Foreskin keratinocyte (primary cell): ENCODE measurements at places on chromosomes 4 and X. TPM values are rescaled to one million over a fixed set of nuclear protein-coding genes. Genes with fewer than 3 reads are reported as not detected.

ZAR1 gene
- total RNA-seq: not detected in 2 replicates

UGT2B11 gene
- total RNA-seq: not detected in 2 replicates

ADH7 gene
- not detected in 2 replicates for total RNA-seq

CXCL3 gene
- total RNA-seq: 2.0 and 4.9 TPM in 2 replicates

TNMD gene
- not detected in 2 replicates for total RNA-seq

CRMP1 gene
- not detected in 2 replicates for total RNA-seq

NEUROG2 gene
- not detected in 2 replicates for total RNA-seq

IGFBP7 gene
- 201 and 228 TPM in 2 replicates for total RNA-seq

MAGED4 gene
- 3.7 and 6.0 TPM in 2 replicates for total RNA-seq

FAM9B gene
- total RNA-seq: not detected in 2 replicates

DACH2 gene
- not detected in 2 replicates for total RNA-seq

HTR2C gene
- not detected in 2 replicates for total RNA-seq

GYPA gene
- not detected in 2 replicates for total RNA-seq

SULT1B1 gene
- total RNA-seq: 0.07 and 2.5 TPM in 2 replicates

SERPINA7 gene
- not detected in 2 replicates for total RNA-seq

MAGEE2 gene
- not detected in 2 replicates for total RNA-seq

ATP1B4 gene
- total RNA-seq: not detected in 2 replicates

BTK gene
- total RNA-seq: 0.07 TPM in 1 of 2 replicates, not detected in the other
